Caki2 (cell line): ENCODE measurements at places on chromosomes 4 and X. TPM values are rescaled to one million over a fixed set of nuclear protein-coding genes. Genes with fewer than 3 reads are reported as not detected.
A peak's percentile ranks its signal among the peaks of the same experiment; 100 is the strongest.

Gene BGN
- total RNA-seq: not detected in 2 replicates

Gene TLR3
- total RNA-seq: 2.4 and 2.9 TPM in 2 replicates

Gene CFP
- total RNA-seq: not detected in 2 replicates

Gene FAAH2
- 3.2 and 51.1 TPM in 2 replicates for total RNA-seq

Gene TEX11
- total RNA-seq: not detected in 2 replicates

Gene OTUD6A
- total RNA-seq: not detected in 2 replicates

Gene PRRG3
- total RNA-seq: not detected in 2 replicates

Gene HS6ST2
- total RNA-seq: 1.1 and 3.5 TPM in 2 replicates

Gene WWC2
- 4.9 and 8.3 TPM in 2 replicates for total RNA-seq

Gene PHKA2
- 8.0 and 16.9 TPM in 2 replicates for total RNA-seq

Gene DGKQ
- total RNA-seq: 8.5 and 9.3 TPM in 2 replicates

Gene FATE1
- total RNA-seq: not detected in 2 replicates

Gene MTMR8
- total RNA-seq: 0.20 and 2.2 TPM in 2 replicates

Gene HSD17B13
- 0.43 TPM in 1 of 2 replicates, not detected in the other for total RNA-seq

Gene BRS3
- total RNA-seq: not detected in 2 replicates

GRCh38 chr4:60744767-60745166 lies 455.4 kb upstream of the ADGRL3 start:
- DNase-seq: no peak

DNA sequence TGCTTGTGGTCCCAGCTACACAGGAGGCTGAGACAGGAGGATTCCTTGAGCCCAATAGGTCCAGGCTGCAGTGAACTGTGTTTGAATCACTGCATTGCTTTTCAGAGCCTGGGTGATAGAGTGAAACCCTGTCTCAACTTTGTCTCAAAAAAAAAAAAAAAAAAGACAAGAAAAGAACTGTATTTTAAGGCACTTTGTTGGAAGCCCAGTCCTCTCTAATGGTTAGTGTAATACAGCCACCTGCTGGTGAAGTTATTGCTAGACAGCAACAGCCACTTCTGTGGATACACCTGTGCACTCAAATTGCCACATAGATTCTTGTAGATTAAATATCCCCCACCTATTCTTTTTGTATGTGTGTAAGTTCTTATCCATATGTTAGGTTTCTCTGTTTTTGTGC lies 10.1 kb upstream of the FGG start:
- peak; percentile 42 for DNase-seq

DNA sequence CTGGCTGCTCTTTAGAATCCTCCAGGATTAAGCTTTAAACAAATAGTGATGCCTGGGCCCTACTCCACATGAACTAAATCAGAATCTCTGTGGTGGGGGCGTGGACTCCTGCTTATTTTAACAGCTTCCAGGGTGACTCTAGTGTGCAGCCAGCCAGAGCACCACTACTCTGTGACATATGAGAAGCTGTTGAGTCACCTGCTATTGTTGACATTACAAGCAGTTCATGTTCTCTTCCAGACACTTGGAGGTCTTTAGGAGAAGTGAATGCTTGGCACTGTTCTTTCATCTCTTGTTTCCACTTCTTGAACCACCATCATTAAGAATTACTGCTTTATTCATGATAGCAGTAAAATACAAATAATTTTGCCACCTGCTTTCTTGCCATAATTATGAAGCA lies 426 bp upstream of the C4orf51 start:
- peak; percentile 75 for DNase-seq

DNA sequence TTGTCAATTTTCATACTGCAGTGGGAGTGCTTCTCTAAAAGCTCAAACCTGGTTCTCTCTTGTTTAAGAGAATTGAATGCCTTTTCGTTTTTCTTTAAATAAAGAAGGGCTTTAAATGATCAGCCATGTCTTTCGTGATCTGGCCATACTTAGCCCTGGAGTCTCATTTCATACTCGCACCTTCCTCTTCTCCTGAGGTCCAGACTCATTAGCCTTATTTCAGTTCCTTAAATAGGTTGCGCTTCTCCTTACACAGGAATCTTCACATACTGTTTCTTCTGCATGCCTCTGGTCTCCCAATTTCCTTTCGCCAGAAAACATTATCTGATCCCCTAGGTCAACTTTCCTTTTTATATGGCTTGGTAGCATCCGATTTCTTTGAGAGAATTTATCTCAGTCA lies 565.6 kb upstream of the TENM3 start:
- DNase-seq: no peak

DNA sequence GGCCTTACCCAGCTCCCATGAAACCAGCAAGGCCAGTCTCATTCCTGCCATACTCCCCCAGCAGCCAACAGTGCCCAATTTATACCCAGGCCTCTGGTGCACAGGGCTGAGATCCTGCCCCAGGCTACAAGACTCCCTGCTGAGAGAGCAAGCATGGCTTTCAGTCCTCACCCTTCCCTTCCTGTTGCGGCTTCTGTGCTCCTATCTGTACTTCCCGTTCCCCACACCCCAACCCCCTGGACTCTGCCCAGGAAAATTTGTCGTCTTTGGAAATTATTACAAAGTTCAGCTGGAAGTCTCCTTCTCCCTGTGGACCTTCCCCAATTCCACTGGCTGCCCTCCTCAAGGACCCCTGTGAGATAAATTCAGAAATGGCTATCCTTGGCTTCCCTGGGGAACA lies 84.1 kb upstream of the GK2 start:
- no peak for DNase-seq

- no peak for DNase-seq
These were observed 154.9 kb downstream of the FRMPD4 start for GRCh38 chrX:12292996-12293765.

GRCh38 chr4:147371661-147372060 lies 109.2 kb upstream of the EDNRA start:
- DNase-seq: peak; percentile 52

- no peak for DNase-seq
These were observed 43.7 kb downstream of the SULT1E1 start for GRCh38 chr4:69816236-69816635.

DNA sequence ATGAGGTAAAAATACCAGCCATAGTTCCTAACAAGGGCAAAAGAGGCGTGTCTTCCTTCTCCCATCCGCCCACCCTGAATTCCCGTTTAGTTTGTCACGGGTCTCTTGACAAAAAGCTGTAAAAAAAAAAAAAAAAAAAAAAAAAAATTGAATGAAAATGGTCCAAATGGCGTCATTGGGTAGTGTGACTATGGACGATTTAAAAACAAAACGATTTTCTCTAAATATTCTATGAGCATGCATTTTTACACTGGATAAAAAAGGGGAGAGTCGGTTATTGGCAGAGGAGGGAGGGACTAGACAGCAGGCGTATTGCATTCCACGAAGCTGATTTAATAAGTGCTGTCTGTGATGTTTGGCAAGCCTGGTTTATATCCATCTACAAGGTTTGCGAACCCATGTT lies at the start of gene FAM133A:
Gene FAM133A, plus strand, starts transcription at position 338 of the 403 bp plus-strand sequence. CDS start 35,214 bp downstream, outside the sequence.
- peak; percentile 58 for DNase-seq

GRCh38 chr4:109999585-109999912 lies 86.9 kb downstream of the EGF start:
- no peak for DNase-seq

GRCh38 chr4:110250023-110250387 lies 51.6 kb upstream of the ELOVL6 start:
- no peak for DNase-seq

DNA sequence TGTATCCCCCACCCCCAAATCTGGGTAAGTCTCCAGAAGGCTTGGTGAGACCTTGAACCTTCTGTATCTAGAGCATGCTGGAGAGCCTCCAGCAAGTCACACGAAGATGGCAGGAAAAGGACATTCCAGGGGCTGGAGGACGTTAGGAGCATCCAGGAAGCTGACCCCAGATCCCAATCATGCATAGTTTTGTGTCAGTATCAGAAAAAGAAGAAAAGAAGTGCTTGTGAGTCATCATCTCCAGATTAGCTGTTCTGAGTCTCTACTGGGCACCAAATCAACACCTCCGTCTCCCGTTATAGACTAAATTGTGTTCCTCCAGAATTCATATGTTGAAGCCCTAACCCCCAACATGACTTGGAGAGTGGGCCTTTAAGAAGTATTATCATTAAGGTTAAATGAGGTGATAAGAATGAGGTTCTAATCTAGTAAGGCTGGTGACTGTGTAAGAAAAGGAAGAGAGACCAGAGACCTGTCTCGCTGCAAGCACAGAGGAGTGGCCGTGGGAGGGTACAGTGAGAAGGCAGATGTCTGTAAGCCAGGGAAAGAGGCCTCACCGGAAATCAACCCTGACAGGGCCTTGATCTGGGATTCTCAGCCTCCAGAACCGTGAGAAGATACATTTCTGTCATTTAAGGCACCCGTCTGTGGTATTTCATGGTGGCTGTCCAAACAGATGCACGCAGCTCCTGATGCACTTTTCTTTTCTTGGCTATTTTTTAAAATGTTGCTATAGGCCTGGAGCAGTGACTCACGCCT lies 38.1 kb upstream of the CLDN24 start:
- no peak for DNase-seq

- DNase-seq: no peak
These were observed 888.4 kb upstream of the EPHA5 start for GRCh38 chr4:66558651-66559050.

- no peak for DNase-seq
These were observed 355.8 kb downstream of the KLHL4 start for GRCh38 chrX:87873347-87873941.

DNA sequence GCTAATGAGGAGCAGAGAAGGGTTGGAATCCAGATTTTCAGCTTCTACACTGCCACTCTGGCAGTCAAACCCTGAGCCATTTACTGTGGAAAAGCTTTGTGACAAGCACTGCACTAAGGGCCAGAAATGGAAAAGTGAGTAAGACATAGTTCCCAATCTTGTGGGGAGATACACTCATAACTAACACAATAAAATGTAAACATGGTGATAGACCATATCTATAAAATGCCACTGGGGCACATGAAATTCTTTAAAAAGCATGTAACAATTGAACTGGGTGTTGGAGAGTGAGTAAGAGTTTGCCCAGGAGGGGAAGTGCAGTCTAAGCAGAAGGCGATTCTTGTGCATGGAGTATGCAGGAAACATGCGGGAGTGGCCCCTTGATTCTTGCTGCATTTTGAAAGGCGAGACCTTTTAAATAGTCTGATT lies 32.0 kb upstream of the ANXA5 start:
- DNase-seq: no peak

- DNase-seq: no peak
These were observed 383.8 kb downstream of the GRXCR1 start for GRCh38 chr4:43276321-43276720.

DNA sequence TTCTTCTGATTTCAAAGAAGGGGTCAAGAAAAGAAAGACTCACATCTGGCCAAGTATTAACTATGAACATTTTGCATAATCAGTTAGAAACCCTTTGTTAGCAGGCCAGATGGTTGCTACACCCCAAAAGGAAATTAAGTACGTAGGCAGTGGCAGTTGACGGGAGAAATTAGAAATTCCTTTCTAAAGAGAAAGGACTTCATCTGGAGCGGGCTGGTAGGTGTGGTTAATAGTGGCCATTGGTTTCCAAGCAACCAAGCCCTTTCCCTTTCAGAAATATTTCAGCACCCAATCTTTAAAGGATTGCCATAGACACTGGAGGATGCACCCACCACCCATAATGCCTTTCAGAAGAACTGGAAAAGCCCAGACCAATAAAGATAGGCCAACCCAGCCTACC lies 235.7 kb upstream of the LDB2 start:
- DNase-seq: no peak

- DNase-seq: no peak
These were observed 171.7 kb downstream of the SLIT2 start for GRCh38 chr4:20423420-20423819.

DNA sequence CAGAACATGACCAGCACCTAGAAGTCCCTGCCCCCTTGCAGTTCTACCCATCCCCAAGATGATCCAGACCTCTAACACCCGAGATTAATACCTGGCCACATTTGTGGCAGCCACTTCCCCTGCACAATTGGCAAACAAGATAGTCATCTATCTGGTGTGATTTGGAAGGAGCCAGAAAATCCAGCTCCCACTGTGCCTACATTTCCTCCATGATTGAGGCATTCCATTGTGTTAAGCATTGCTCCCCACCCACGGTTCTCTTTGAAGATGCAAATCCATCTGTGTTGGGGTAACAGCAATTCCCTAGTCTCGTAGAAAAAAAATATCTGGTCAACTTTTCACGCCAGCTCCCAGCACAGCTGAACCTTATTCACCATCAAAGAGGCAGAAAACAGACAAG lies 405.0 kb downstream of the BCOR start:
- no peak for DNase-seq

GRCh38 chr4:148810461-148810860 lies 368.2 kb upstream of the NR3C2 start:
- no peak for DNase-seq

- DNase-seq: no peak
These were observed 242.3 kb downstream of the GALNTL6 start for GRCh38 chr4:172055498-172055897.

DNA sequence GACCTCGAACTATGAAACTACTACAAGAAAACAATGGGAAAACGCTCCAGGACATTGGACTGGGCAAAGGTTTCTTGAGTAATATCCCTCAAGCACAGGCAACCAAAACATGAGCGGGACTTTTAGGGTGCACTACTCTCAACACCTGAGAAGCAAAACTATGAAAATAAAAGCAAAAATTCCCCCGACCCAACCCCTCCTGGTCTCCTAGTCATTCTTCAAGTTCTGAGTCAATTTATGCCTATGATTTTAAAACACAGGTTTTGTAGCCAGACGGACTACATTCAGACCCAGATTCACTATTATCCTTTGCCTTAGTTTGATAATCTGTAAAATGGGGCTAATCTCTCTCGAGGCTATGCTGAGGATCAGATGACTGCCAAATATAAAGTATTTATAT lies 97.0 kb downstream of the SOWAHB start:
- no peak for DNase-seq

GRCh38 chr4:180152831-180153230 lies 2090.4 kb upstream of the TENM3 start:
- DNase-seq: no peak

DNA sequence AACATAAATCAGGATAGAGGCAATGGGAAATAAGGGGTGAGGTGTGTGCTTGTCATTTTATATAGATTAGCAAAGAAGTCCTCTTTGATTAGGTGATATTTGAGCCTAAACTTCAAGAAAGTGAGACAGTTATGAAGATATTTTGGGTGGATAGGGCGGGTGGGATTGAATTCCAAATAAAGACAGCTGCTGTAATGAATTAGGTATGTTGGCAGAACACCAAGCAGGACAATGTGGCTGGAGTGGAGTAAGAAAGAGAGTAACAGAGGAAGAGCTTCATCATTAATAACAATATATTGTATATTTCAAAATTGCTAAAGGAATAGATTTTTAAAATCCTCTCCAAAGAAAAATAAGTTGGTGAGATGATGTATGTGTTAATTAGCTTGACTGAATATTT lies 91.0 kb upstream of the CENPE start:
- DNase-seq: no peak

DNA sequence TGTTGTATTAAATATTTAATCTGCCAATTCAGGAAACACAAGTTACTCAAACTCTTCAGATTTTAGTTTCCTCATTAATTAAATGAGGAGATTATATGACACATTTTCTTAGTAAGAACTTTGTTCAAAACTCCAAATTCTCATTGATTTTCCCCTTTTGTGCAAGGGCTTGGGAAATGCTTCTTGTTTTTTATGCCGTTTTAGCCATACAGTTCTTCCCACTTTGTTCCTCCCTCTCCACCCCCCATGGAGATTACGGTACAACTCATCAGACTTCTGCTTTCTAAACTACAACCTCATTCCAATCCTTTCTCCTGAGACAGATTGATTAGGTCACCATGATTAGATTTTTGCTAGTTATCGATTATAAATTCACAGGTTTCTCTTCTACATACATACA lies 10.9 kb upstream of the BBS7 start:
- no peak for DNase-seq

GRCh38 chr4:70583952-70584834 lies 7.9 kb upstream of the AMBN start:
- peak; percentile 68 for DNase-seq
